Urothelium cell line (cell line): ENCODE measurements at places on chromosomes 3 and 15.

- DNase-seq, result peak; percentile 91
These were observed 120.1 kb downstream of the ANP32A start for GRCh38 chr15:68700455-68701123.

GRCh38 chr3:66037986-66038369, 740 bp downstream of the MAGI1 start:
- no peak for DNase-seq

DNA sequence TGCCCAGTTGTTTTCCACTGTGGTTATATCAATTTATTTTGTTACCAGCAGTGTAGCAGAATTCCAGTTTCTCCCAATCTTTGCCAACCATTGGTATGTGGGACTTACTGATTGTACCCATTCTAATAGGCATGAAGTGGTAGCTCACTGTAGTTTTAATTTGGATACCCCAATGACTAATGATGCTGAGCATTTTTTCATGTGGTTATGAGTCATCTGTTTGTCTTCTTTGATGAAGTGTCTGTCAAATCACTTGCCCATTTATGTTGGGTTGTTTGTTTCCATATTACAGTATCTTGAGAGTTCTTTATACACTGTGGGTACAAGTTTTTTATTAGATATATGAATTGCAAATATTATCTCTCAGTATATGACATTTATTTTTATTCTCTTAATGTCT, 644.3 kb downstream of the NR2F2 start:
- DNase-seq, result peak; percentile 29

DNA sequence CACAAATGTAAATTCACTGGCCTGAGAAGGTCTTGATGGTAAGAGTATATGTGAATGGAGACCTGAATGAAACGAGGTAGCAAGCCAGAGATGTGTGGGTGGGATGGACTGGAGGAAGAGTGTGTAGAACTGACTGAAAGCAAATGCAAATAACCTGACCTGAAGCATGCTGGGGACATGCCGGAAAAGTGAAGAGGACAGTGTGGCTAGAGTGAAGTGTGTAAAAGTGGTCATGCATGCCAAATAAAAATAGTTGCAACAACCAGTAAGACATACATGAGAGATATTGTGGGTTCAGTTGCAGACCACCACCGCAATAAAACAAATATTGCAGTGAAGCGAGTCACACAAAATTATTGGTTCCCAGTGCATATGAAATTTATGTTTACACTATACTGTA, 82.3 kb downstream of the LPP start:
- no peak for DNase-seq

DNA sequence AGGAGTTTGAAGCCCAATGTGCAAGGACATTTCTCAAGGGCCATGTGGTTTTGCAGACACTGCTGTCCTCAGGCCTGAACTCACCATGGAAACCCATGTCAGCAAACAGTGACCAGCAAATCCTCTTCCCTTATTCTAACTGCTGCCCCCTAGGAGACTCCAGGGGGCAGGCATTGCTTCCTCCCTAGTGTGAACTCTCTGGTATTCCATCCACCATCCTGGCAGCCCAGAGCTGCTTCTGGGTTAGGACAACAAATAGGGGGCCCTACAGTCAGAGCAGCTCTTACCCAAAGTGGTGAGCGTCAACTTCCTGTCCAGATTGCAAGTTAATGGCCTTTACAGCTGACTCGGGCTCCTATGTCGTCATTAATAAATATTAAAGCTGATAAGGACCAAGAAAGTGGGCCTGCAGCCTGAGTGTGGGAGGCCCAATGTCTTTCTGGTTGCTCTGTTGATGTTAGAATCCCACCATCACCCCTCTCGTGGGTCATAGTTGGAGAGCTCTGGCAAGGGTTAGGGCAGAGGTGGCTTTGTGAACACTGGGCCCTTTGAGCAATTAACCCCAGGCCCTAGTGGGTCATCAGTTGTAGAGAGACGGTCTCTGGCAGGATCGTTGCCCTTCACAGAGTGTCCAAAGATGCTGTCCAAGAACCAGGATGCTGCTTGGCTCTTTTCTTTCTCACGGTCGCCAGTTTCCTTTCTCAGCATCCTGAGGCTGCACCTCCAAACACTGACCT, 41.5 kb downstream of the TGM4 start:
- DNase-seq, result no peak

- DNase-seq, result no peak
These were observed 247.2 kb downstream of the SLC9A9 start for GRCh38 chr3:143600756-143601718.

GRCh38 chr3:100354850-100355249, 20.3 kb downstream of the NIT2 start:
- DNase-seq, result no peak

DNA sequence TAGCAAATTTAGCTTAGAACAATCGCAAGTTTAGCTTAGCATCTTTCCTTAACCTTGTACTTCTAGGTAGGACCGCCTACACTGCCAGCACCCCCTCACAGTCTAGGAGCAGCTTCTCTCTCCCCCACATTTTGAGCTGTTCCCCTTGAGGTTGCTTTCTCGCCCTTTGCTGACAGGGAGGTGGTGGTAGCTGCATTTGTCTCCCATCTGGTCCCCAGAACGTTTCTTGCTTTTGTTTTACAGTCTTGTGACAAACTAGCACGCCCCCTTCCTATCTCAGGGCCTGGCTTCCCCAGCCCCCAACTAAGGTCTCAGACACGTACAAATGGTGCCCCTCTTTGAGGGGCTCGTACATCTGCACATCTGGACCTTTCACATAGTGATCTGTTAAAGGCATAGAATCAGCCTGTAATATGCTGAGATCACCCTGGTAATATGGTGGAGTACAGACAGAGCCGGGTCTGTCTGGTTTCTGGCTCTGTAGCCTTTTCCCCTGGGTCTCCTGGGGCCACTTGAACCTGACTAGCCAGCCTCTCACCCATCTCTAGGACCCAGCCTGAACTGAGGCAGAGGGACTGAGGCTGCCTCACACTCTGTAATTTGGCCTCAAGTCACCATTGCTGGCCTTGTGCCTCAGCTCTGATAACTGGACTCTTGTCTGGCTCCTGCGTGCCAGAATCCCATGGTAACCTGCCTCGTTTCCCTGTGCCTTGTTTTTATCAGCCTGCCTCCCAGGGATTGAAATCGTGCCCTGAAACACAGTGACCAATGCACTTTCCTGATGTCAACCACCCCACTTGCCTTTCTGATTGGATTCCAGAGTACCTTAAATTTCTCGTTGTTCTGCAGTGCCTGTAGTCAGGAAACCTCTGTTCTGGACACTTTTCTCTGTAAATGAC, 27.7 kb downstream of the CRTC3 start:
- DNase-seq, result no peak

- DNase-seq, result no peak
These were observed 10.4 kb downstream of the VILL start for GRCh38 chr3:38000965-38001455.

DNA sequence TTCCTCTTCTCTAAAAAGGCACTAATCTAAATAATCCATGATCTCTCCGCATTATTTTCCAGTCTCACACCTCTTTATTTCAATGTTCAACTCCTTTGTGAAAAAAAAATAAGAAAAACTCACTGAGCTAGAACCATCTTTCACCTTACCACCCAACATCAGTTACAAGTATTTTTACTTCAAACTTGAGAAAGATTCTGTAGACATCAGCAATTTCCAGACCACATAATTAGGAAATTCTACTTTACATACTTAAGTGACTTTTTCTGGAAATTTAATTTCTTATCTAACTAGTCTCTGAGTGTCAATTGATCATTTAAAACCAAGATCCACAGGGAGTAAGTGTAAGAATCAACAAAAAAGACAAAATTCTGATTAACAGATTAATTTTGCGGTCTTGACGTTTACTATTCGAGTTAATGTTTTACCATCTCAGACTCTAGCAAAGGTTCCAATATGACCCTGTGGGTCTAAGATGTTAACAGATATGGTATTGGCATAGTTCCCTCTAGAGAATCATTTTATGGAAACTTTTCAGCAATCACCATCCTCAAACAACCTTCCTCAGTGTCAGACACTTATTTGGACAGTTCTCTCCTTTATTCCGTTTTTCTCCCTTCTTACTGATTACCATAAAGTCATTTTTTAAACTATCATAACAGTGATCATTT, 5.1 kb downstream of the ATP13A3 start:
- no peak for DNase-seq

GRCh38 chr15:42387603-42388002, 28.3 kb downstream of the CAPN3 start:
- DNase-seq, result no peak

- DNase-seq, result no peak
These were observed 135.2 kb upstream of the GADL1 start for GRCh38 chr3:31029706-31030105.

GRCh38 chr3:185046603-185047002, 106.3 kb downstream of the C3orf70 start:
- no peak for DNase-seq
